ENCODE measurements at places on chromosomes 11 and 22.
A peak's percentile ranks its signal among the peaks of the same experiment; 100 is the strongest.

- no peak for DNase-seq
- no peaks in the 10 kb centered on the region for H3K36me3 ChIP-seq
- H3K27ac ChIP-seq, result no peak overlapping the region
- no peaks in the 10 kb centered on the region for H3K27me3 ChIP-seq
Observed at GRCh38 chr22:44439356-44440223, 58.4 kb downstream of the RTL6 start.

GRCh38 chr11:115630214-115630613, 126.0 kb upstream of the CADM1 start:
- H3K36me3 ChIP-seq, result no peaks in the 10 kb centered on the region
- peaks cover 1% of the 10 kb centered on the region for H3K4me1 ChIP-seq
- no peak for DNase-seq
- H3K27me3 ChIP-seq, result no peaks in the 10 kb centered on the region
- peak overlapping the region; percentile 20 for H3K27ac ChIP-seq

- H3K27me3 ChIP-seq, result no peaks in the 10 kb centered on the region
- H3K27ac ChIP-seq, result peak overlapping the region; percentile 41
- H3K36me3 ChIP-seq, result no peaks in the 10 kb centered on the region
- H3K4me1 ChIP-seq, result no peaks in the 10 kb centered on the region
- peak; percentile 54 for DNase-seq
Observed at GRCh38 chr11:71131861-71132260, 120.5 kb downstream of the SHANK2 start.

- DNase-seq, result no peak
- H3K4me1 ChIP-seq, result peaks cover 6% of the 10 kb centered on the region
- H3K36me3 ChIP-seq, result no peaks in the 10 kb centered on the region
- no peak overlapping the region for H3K4me3 ChIP-seq
Observed at GRCh38 chr11:76745044-76745376, 38.1 kb upstream of the TSKU start.

DNA sequence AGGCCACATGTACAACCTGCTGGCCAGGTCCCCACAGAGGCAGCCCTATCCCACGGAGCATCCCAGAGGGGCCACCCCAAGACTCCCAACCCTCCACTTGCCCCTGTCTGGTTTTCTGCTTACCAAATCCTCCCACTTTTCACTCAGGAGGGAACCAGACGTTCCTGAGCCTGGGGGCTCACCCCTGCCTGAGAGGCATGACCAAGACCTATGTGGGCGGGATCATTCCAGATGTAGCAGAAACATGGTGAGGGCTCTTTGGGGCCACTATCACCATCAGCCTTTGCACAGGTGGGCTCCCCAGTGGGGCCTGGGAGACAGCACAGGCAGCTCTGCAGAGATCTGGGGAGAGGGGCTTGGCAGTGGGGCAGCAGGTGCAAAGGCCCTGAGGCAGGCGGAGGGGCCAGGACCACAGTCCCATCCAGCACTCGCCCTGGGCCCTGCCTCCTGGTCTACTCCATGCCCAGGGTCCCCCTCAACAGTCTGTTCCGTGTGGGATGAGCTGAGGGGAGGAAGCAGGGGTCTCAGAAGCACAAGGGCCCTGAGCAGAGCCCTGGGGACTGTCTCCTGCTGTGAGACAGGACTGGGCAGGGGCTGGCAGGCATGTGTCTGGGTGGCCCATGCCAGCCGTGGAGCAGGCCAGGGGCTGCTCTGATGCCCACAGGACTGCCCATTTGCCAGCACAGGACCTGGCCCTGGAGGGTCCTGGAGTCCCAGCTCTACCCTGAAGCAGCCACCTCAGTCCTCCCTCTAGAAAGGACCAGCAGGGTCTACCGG, 9.4 kb downstream of the PIM3 start:
- H3K27me3 ChIP-seq, result peaks cover 26% of the 10 kb centered on the region
- H3K4me1 ChIP-seq, result peaks cover 19% of the 10 kb centered on the region
- DNase-seq, result no peak
- no peak overlapping the region for H3K27ac ChIP-seq
- H3K4me3 ChIP-seq, result no peak overlapping the region
- no peaks in the 10 kb centered on the region for H3K36me3 ChIP-seq

- H3K36me3 ChIP-seq, result no peaks in the 10 kb centered on the region
- no peak overlapping the region for H3K27ac ChIP-seq
- H3K27me3 ChIP-seq, result no peaks in the 10 kb centered on the region
- DNase-seq, result no peak
- no peak overlapping the region for H3K4me3 ChIP-seq
Observed at GRCh38 chr11:123018702-123019101, 37.1 kb upstream of the BSX start.

DNA sequence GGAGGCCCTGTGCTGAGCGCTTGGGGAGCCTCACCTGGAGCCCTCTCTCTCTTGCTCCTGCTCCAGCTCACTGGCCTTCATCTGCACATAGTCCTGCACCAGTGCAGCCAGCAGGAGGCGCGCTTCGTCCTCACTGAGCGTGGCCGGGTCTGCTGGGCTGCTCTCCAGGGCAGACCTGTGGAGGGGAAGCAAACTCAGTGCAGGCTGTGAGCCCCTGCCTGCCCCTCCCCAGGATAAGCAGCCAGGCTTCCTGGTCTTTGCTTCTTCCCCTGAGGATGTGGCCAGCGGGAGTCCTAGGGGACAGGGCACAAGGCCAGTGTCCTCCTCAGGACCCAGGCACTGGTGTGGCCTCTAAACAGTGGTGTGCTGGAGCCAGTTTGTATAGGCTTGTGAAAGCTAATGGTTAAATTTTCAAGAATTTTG, 2.2 kb downstream of the CALCA start:
- peaks cover 44% of the 10 kb centered on the region for H3K27me3 ChIP-seq
- H3K36me3 ChIP-seq, result no peaks in the 10 kb centered on the region
- peaks cover 10% of the 10 kb centered on the region for H3K4me1 ChIP-seq
- H3K27ac ChIP-seq, result no peak overlapping the region

GRCh38 chr11:65498042-65498726, 661 bp upstream of the MALAT1 start:
- no peak for DNase-seq
- peak overlapping the region; percentile 72 for H3K4me3 ChIP-seq
- H3K4me1 ChIP-seq, result peaks cover 10% of the 10 kb centered on the region
- H3K27ac ChIP-seq, result peak overlapping the region; percentile 100

GRCh38 chr11:114262681-114263512, 33.3 kb upstream of the NNMT start:
- no peak for DNase-seq
- H3K27me3 ChIP-seq, result no peaks in the 10 kb centered on the region
- H3K36me3 ChIP-seq, result no peaks in the 10 kb centered on the region
- H3K27ac ChIP-seq, result no peak overlapping the region
- peaks cover 28% of the 10 kb centered on the region for H3K4me1 ChIP-seq

DNA sequence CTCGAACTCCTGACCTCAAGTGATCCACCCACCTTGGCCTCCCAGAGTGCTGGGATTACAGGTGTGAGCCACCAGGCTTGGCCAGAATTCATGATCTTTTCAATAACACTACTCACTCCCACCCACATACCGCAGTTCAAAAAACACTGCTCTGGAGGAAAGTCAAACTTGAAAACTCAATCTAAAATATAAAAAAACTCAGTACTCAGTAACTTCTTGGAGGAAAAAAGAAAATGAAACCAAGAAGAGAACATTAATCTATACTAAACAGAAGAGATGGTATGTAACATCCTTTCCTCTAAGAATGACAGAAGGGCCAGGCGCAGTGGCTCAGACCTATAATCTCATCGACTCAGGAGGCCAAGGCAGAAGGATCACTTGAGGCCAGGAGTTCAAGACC, 58.3 kb downstream of the MRTFA start:
- no peaks in the 10 kb centered on the region for H3K4me1 ChIP-seq
- no peak overlapping the region for H3K27ac ChIP-seq
- H3K27me3 ChIP-seq, result no peaks in the 10 kb centered on the region

DNA sequence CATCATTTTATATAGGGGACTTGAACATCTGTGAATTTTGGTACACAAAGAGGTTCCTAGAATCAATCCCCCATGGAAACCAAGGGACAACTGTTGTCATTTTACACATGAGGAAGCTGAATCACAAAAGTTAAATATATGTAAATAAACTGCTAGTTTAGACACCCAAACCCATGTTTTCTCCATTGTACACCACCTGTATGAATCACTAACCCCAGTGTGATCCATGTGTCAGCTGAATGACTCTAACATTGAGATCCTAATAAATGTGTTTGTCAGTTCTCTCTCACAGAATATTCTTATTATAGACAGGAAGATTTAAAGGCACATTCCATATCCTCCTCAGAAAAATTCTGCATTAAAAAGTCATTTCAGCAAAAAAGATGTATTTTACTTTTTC, 83.3 kb downstream of the ATG16L2 start:
- no peaks in the 10 kb centered on the region for H3K27me3 ChIP-seq
- no peak overlapping the region for H3K4me3 ChIP-seq
- peaks cover 3% of the 10 kb centered on the region for H3K36me3 ChIP-seq
- DNase-seq, result no peak
- H3K27ac ChIP-seq, result no peak overlapping the region
- H3K4me1 ChIP-seq, result no peaks in the 10 kb centered on the region

Data from neuronal stem cell (in vitro differentiated cells).